CD4-positive, alpha-beta T cell treated with Interleukin-21 for 1 hour (primary cell): ENCODE measurements at places on chromosomes 3 and 15.
A peak's percentile ranks its signal among the peaks of the same experiment; 100 is the strongest.

DNA sequence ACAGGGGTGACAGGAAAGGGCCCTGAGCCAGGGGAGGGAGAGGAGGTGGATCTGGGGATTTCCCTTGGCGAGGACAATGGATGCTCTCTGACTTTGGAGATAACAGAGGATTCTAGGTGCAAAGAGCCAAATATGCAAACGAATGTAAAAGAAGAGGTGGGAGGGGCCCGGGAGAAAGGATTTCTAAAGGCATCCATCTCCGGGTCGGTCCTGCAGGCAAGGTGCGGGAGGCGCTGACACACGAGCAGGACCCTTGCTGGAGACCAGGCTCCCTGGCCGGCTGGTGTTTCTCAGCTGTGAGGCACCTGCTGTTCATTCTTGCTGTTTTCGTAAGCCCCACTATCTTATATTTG, 115.2 kb upstream of the TLE3 start:
- no peak for DNase-seq

- peak; percentile 62 for DNase-seq
These were observed 2.5 kb downstream of the EFCC1 start for GRCh38 chr3:129003578-129004112.

- no peak for DNase-seq
These were observed 3.1 kb upstream of the AP2M1 start for GRCh38 chr3:184171562-184171961.

GRCh38 chr15:98773616-98774015, 125.3 kb downstream of the IGF1R start:
- no peak for DNase-seq

DNA sequence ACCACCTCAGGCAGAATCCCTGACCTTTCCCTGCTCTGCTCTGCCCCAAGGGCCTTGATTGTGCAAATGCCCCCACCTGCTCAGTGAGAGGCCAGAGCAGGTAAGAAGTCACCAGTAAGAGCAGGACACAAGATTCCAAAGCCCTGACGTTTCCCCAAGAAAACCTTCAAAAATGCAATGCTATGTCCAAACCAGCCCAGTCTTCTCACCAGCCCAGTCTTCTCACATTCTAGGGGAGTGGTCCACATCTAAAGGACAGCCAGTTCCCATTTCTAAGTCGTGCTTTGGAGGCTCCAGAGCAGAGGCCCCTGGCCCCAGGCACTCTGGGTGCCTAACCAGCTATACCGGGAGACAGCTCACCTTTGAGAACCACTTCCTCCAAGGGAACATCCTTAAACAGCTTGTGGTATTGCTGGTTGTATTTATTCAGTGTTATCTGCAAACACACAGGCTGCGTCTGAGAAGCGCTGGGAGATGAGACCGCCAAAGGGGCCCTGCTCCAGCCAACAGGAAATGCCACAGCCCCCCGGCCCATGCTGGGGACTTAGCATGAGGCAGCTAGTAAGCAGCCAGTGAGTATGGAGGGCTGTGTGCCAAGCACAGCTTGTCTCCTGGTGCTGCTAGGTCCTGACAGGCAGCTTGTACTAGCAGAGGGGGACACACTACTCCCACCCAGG, 29.3 kb downstream of the GRAMD2A start:
- DNase-seq: no peak
